ENCODE measurements at places on chromosomes 7 and 10. TPM values are rescaled to one million over a fixed set of nuclear protein-coding genes. Genes with fewer than 3 reads are reported as not detected.

The NPSR1 gene
- total RNA-seq, result not detected

The GPR146 gene
- 23.3 TPM for total RNA-seq

The HHEX gene
- total RNA-seq, result 0.84 TPM

The TMEM213 gene
- total RNA-seq, result not detected

The RARRES2 gene
- 14.3 TPM for total RNA-seq

The TAS2R5 gene
- 3.4 TPM for total RNA-seq

The ITPRID1 gene
- total RNA-seq, result not detected
